ENCODE measurements at places on chromosomes 13 and 19.
A peak's percentile ranks its signal among the peaks of the same experiment; 100 is the strongest.

- no peak for DNase-seq
Observed at GRCh38 chr13:48783181-48783630, 129.5 kb downstream of the CYSLTR2 start.

GRCh38 chr13:54975676-54976075, 1947.1 kb downstream of the OLFM4 start:
- no peak for DNase-seq

DNA sequence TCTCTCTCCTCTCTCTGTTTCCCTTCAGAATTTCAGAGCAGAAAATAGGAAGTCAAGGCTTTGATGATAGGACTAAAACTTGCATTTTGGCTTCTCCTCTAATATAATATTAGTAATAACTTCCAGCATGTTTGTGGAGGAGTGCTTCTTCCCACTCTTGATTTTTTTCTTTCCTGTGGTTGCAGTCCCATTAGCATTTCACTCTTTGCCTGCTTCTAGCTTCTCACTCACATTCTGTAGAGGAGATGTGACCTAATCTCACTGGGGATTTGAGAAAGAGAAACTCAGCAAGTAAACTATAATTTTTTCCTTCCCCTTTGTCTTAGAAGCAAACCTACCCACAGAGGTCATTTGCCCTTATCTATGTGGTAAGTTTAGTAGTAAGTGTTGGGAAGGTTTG, 169.4 kb upstream of the HTR2A start:
- no peak for DNase-seq

- DNase-seq, result no peak
Observed at GRCh38 chr19:29549105-29550070, 23.6 kb downstream of the VSTM2B start.

- DNase-seq, result no peak
Observed at GRCh38 chr19:7482584-7483439, 6.0 kb downstream of the PEX11G start.

DNA sequence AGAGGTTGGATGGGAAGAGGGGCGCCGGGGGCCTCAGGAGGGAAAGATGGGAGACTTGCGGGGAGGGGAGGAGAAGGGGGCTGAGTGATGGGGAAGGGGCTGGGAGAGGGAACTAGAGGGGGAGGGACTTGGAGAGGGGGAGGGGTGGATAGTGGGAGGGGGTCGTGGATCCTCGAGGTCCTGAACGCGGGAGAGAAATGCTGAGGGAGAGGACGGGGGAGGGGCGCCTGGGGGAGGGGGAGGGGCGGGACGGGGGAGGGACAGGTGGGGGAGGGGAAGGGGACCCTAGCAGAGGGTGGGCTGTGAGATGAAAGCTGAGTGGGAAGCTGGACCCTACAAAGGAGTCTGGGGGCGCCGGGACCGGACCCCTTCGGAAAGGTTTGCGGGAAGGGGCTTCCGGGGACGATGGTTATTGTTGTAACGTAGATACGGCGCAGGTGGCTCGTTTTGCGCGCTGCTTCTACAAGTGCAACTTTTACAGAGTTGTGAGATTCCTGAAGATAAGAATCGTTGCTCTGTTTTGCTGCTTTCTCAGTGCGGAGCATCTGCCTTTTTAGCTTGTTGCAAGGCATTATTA, 418 bp downstream of the ZNF444 start:
- DNase-seq, result peak; percentile 46

DNA sequence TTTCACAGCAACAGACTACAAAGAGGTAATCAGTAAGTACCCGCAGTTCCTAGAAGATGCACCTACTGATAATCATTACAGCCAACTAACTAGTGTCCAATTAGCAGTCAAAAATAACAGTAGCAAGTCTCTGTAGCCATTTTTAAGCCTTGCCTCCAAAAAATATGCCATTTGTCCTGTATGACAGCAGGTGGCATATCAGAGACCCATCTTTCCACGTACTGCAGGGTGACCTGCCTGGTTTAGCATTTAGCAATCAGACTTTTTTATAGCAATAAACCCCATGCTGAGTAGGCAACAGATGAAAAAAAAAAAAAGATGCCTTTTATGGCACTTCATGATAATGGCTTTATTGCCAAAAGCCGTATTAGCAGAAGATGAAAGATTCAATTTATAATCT, 155.3 kb upstream of the LSM14A start:
- DNase-seq, result no peak

GRCh38 chr19:38145623-38146022, 78.4 kb downstream of the DPF1 start:
- DNase-seq, result no peak

- DNase-seq, result no peak
Observed at GRCh38 chr13:50838031-50838430, 5.5 kb downstream of the DLEU7 start.

DNA sequence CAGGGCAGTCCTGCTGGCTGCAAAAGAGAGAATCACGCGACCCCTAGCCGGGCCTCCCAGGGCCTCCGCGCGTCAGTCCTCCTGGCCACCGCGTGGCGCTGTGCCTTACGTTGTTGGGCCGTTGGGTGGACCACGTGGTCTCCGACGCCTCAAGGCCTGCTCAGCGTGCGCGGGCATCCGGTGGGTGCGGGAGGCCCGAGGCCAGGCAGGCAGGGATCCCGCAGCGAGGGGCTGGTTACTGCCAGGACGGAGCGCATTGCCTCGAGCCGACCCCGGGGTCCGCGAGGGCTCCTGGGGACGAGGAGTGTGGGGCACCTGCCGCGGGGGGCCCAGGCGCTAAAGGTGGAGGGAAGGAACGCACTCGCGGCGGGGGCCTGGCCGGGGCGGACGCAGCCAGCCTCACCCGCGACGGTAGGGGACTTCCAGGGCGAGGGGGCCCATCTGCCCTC, at the start of gene TDRD12:
Gene TDRD12, plus strand, starts transcription at position 157 of the 449 bp plus-strand sequence. CDS start 306 bp downstream, outside the sequence.
- no peak for DNase-seq

GRCh38 chr19:5536337-5536894, 31.3 kb downstream of the TINCR start:
- no peak for DNase-seq

DNA sequence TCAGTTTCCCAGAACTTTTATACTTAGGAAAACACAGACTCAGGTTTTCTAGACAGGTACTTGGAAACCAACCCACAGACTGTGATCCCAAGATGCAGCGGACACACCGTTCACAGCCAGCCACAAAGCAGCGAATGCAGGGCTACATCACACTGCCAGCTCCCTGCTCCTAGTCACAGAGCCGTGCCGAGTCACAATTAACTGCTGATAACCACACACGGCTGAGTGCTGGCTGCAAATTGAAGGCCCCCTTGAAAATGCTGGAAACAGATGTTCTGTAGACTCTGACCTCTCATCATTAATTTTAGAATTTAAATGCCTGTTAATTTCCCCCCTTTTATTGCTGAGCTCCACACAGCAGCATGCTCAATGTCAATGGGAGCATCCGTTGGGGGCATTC, 78.6 kb upstream of the SIAH3 start:
- DNase-seq, result no peak

GRCh38 chr13:43071824-43072223, 48.4 kb downstream of the DNAJC15 start:
- DNase-seq, result no peak

GRCh38 chr19:33686687-33687480, 65.1 kb downstream of the CHST8 start:
- DNase-seq, result no peak

DNA sequence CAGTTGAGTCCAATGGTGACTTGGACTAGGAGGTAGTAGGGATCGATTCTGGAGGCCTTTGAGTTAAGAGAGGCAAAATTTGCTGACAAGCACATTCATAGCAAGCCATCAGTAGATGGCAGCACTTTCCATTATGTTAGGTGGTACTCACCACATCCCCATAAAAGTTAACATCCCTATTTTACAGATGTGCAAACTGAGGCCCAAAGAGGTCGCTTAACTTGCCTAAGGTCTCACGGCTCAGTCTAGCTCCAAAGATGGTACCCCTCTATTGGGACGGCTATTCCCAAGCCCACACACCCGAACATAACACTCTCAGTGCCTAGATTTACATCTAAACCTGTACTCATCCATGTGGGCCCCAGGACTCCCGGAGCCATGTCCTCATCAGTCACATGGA, 21.5 kb upstream of the FOSB start:
- DNase-seq, result peak; percentile 32

- no peak for DNase-seq
Observed at GRCh38 chr13:101881593-101881992, 429.1 kb downstream of the ITGBL1 start.

- DNase-seq, result no peak
Observed at GRCh38 chr13:71412231-71412630, 454.8 kb downstream of the DACH1 start.

DNA sequence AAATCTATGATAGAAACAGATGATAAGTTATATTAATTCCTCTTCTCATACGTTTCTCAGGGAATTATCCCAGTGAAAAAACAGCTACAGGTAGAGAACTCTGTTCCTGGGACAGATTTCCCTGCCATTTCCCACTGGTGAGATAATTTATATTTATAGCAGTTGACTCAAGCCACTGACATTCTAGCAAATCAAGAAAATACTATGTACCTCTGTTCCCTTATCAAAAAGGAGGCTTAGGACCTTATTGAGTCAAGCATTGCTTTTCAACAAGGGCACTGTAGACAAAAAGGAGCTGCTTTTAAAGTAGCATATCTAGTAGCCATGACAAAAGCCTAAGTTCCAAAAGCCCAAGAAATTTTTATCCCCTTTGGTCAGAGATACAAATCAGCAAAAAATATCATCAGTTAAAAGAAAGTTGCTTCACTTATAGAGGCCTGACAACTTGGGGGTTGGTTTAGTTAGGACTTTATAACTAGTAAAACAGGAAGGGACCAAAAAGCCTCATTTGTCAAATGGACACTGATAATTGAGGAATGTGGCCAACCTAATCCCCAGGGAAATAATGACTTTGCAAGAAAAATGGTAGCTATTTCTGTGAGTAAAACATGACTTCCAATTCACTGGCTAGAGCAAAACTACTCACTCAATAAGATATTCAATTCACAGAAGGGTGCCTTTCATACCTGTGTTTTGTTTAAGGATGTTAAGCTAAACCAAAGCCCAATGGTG, 652.5 kb downstream of the SLITRK1 start:
- no peak for DNase-seq

DNA sequence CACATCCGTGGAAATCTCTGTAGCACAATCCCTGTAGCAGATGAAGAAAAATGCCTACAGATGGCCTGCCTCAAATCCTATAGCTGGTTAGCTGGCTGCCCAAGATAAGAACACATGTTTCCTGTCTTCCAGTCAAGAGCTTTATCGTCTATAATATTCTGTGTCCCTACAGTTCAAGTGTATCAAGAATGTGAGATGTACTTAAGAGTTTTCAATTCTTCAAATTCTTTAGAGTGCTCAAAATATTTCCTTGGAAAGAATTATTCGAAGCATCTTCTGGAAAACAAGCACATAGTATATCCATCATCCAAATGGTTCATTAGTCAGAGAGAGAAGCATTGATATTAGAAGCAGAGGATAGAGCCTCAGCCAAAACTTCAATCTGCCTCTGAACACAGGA, 239.8 kb downstream of the COG6 start:
- DNase-seq, result no peak

GRCh38 chr13:34931572-34931971, 10.5 kb upstream of the NBEA start:
- DNase-seq, result no peak

GRCh38 chr19:38253788-38254187, 2.4 kb downstream of the PPP1R14A start:
- no peak for DNase-seq

GRCh38 chr19:18674616-18675015, 8.9 kb upstream of the CRTC1 start:
- no peak for DNase-seq

DNA sequence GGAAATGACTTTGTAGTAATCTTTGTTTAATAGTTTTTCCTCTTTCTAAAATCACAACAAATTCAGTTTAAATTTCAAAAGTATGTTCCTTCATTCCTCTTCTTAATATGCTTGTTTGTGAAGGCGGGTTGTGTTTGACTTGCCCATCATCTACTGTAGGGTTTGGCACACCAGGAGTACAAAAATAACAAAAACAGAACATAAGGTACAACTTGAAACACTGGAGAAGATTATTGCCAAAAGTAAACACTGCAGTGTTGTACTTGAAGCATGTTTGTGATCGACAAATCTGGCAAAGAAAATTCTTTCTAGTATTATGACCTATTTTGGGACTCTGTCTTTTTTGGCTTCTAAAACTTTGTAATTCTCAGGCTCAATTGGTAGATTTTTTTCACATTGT, 518.6 kb downstream of the SLITRK5 start:
- DNase-seq, result no peak

GRCh38 chr19:40147693-40148347, 43.4 kb upstream of the MAP3K10 start:
- DNase-seq, result peak; percentile 65

DNA sequence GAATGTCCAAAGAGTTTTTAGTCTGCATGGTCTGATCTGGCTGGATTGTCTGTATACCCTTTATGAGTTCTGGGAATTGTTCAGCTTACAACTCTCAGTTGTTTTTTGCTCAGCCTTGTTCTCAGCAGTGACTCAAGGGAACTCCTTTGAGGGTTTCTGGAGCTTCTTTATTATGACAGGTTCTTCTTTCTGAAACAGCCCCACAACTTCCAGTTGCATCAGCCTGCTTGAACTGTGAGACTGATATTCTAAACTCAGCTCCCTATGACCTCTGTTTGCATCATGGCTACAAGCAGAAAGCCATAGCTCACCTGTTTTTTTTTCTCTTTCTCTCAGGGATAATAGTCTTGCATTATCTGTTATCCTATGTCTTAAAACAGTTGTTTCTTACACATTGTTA, 85.0 kb downstream of the TDRD3 start:
- peak; percentile 29 for DNase-seq

All from activated naive CD4-positive, alpha-beta T cell treated with anti-CD3 and anti-CD28 coated beads for 36 hours (primary cell).